ENCODE measurements at places on chromosomes 2 and 18.

DNA sequence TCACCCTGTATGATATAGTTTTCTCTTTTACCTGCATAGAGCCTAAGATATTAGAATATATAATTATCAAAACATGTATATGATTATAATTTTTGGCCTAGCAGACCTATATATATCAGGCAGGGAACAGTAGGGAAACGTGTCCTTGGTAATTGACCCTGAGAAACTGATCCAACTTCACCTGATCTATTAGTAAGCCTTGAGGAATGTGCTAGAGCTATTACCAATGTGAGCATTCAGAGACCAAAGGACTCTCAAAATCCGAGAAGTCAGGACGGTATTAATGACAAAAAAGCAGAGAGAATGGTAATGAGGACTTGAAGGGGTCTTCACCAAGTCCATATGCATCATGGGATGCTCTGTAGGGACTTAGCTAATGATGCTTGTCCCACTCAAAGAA, 571.9 kb downstream of the CPS1 start:
- no peak for DNase-seq

DNA sequence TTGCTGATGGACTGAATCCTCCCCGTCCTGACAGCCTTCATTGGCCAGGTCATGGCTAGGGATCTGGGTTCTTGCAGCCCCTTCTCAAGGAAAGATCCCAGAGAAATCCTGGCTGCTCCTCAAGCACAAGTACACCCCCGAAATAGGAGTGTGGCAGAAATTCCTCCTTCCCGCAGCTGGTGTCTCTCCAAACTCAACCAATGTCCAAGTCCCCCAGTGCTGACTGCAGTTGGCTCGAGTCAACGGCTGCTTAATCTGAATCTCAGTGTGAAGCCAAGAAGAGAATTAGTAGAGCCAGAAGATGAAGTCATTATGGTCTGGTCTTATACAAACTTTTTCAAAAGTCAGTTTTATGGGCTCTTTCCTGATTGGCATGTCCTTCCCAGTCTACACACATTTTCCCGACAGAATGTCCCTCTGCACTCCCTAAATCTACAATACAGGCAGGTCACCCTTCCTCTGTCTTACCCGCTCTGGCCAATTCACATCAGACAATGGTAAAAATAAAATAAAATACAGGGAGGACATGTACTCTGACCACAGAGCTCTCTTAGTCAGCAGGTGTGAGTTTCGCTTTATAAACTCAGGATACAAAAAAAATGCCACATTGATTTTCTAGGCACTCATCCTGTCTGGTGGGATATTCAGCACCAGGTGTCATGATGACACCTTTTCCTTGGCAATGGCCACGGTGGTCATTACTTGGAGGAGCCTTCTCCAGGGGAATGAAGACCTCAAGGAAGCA, 76.9 kb upstream of the PAPOLG start:
- no peak for DNase-seq

DNA sequence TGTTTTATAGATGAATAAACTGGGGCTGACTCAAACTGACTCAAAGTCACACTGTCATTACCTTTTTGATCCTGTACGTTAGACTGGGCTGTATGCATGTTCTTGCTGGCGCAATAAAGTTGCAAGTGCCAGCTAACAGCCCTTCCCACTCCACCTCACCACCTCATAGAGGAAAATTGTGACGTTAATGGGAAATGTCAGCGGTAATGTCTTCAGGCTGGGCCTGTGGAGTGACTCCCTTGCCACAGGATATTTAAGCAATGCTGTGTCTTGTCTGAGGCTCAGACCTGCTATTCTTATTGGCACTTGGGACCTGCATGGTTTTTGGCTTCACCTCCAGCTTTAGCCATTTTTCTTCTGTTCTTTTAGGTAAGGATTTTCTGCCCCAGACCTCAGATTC, 25.2 kb upstream of the CASP10 start:
- DNase-seq: peak; percentile 15

DNA sequence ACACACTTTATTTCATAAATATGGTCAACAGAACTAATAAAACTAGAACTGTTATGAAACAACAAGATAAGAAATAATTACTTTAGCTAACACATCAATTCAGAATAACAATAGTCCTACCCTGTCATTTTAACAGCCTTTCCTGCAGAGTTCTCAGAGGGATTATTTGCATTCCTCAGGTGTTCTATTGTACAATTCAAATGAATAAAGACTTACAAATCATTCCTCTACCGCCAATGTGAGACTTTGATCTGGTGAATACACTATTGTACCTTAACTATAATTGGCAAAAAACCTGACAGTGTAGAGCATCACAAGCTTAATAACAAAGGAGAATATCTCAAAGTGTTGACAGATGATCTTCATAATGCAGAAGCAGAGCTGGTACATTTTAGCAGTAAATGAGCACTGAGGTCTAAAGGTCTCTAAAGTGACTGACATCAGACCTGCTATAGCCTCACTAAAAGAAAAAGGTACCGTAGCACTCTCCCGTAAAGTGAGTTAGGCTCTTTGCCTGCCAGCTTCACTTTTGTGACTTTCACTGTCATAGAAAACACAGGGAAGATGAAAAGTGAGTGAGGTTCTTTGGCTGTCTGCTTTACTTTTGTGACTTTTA, 118.8 kb upstream of the SP3 start:
- no peak for DNase-seq

DNA sequence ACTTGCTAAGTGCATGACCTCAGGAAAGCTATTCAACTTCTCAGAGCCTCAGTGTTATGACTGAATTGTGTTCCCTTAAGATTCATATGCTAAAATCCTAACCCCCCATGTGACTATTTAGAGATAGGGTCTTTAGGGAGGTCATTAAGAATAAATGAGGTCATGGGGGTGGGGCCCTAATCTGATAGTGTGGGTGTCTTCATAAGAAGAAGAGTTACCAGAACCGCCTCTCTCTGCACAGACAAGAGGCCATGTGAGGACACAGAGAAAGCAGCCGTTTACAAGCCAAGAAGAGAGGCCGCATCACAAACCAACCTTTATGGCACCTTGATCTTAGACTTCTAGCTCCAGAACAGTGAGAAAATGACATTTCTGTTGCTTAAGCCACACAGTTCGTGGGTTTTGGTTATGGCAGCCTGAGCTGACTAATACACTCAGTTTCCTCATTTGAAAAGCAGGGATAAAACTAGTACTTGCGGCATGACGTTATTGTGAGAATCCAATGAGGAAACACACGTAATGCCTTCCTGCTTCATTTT, 9.9 kb downstream of the SH2D6 start:
- DNase-seq: no peak

DNA sequence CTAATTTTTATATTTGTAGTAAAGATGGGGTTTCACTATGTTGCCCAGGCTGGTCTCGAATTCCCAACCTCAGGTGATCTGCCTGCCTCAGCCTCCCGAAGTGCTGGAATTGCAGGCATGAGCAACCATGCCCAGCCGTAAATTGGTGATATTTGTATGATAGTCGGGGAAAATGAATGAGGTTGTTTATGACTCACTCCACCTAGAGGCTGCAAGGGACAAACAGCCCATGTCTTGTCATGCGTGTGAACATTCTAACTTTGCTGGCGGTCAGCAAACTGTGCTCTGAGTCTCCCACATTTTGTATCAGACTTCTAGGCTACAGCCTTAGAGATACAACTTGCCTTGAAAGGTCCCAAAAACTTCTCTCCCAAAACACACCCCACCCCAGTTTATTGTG, 133.5 kb upstream of the DTNA start:
- DNase-seq: no peak

GRCh38 chr2:227198866-227199265, 34.4 kb downstream of the COL4A3 start:
- DNase-seq: no peak

DNA sequence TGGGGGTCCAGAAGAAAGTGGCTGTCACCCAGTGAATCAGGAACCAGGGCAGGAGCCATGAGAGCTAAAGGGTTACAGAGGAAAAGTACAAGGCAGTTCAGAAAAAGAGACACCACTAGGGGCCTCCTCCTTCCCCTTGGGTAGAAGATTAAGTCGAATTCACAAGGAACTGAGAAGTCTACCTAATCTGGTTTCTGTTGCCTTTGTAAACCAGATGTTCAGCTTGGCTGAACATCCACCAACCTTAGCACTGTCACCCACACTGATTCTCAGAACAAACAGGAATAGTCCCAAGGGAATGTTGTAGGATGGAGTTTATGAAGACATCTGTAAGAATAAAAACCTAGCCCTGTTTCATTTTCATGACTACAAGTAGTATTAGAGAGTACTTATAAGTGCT, 90.4 kb upstream of the NOSTRIN start:
- DNase-seq: no peak

DNA sequence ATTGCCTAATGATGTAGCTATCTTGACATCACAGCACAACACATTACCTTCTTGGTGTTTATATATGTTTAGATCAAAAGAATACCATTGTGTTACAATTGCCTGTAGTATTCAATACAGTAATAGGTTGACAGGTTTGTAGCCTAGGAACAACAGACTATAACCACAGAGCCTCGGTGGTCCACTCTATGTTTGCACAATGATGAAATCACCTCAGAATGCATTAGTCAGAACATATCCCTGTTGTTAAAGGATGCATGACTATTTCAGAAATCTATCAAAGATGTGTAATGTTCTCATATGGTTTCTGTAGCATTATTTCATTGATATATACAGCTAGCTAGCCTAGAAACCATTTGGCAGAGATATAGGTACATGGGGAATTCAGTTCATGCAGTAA, 8.9 kb downstream of the METTL5 start:
- DNase-seq: peak; percentile 80

GRCh38 chr2:102803041-102803896, 41.4 kb downstream of the TMEM182 start:
- peak; percentile 43 for DNase-seq

GRCh38 chr2:100865816-100866460, 46.0 kb downstream of the NPAS2 start:
- peak; percentile 62 for DNase-seq

DNA sequence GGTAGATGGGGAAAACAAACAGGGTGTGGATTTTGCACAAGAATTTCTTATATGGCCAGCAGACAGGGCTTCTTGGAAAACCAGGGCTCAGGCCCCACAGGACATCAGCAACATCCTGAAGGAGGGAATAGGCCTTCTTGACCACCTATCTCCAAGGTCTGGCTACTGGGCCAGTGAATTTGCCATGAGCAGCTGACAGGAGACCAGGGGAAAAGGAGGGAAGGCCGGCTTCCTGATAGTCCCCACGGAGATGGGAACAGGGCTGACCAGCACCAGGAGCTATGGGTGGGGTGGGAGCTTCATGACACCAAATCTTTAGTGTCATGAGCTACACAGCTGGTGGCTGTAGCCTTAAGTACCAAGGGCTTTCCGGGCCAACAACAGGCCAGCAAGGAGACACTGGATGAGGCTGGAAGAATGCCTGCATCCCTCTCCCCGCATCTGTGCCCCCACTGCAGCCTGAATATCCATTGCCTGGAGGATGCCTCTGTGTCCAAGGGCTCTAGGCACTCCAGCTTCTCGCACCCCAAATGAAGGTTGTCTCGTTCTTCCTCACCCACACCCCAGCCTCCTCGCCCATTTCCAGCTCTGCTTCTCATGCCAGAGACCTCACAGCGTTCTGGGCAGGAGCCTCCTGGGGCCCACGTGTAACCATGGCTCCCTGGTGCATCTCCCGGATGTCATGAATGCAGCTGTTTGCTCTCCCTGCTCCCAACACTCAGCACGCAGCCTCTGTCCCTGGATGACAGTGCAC, 74.8 kb downstream of the EMX1 start:
- no peak for DNase-seq

GRCh38 chr2:64685430-64685829, 31.7 kb upstream of the SERTAD2 start:
- peak; percentile 15 for DNase-seq

DNA sequence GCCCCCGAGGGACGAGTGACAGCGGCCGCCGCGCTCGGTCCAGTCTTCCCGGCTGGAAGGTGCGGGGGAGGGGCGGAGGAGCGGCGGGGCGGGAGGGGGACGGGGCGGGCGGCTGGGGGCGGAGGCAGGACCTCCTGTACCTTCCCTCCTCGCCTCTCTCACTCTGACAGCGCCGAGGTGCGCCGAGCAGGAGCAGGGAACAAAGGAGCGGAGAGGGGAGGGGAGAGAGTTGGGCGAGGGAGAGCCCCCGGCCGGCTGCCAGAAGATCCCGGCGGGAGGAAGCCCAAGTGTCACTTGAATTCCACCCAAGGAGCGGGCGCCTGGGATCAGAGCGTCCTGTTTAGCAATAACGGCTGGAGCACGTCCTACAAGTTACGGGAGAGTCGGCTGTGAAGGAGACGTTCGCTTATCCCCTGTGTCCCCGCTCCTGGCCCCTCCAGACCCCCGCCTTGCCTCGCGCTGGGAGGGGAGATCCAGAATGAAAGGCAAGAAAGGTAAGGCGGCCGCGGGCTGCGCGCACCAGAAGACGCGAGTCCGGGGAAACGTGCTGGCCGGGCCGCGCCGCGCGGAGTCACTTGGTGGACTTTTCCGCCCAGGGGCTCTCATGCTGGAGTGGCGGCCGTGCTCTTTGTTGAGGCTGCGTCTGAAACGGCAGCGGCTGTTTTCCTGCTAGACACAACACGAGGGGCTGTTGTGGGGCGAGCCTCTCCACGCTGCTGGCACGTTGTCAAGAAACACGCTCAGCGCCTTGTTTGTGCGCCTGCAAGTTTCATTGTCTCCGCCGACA, at the start of gene TGIF1:
TSS of gene TGIF1 (plus strand) at position 161 of the 787 bp plus-strand sequence. CDS start at position 479, 318 bp downstream.
- peak; percentile 86 for DNase-seq

DNA sequence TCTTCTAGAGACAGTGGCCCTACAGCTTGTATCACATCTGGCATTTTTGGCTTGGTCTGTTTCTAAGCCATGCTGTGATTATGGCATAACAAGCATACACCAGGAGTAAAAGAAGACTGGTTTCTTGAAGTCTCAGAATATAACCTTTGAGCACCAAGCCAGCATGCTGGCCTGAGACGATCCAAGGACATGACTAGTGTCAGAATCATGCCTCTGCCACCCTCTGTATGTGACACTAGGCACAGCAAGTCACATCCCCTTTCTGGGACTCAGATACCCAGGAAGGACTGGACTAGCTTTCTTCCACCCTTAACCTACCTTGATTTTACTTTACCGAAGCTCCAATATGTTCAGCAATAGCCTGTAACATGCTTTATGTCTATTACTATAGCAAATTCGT, 345.5 kb downstream of the SETBP1 start:
- no peak for DNase-seq

- no peak for DNase-seq
Observed at GRCh38 chr2:71419145-71419544, 34.2 kb upstream of the DYSF start.

- no peak for DNase-seq
Observed at GRCh38 chr2:174333372-174334277, 1.1 kb upstream of the SP9 start.

- DNase-seq: no peak
Observed at GRCh38 chr2:54881759-54882158, 158.3 kb downstream of the EML6 start.

DNA sequence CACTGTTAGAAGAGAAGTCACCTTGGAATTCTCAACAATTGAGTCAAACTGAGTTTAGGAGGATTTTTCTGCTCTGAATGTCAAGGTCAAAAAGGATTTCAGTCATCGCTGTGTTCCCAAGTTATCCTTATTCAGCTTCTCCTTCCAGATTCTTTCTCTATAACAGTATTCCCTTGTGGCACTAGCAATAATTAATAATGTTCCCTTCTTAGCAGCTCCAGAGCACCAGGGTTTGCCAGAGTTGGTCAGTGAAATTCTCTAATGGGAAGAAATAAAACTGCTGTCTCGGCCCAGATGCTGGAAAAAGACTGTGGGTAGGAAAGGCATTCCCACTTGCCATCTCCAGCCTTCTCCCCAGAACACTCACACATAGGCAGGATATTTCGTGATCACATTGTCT, 836.0 kb upstream of the PIK3C3 start:
- DNase-seq: no peak

GRCh38 chr2:99756059-99756458, 266.2 kb upstream of the REV1 start:
- DNase-seq: no peak

- no peak for DNase-seq
Observed at GRCh38 chr2:53933329-53933728, 37.5 kb downstream of the PSME4 start.
